ENCODE measurements at places on chromosomes 4 and X.

DNA sequence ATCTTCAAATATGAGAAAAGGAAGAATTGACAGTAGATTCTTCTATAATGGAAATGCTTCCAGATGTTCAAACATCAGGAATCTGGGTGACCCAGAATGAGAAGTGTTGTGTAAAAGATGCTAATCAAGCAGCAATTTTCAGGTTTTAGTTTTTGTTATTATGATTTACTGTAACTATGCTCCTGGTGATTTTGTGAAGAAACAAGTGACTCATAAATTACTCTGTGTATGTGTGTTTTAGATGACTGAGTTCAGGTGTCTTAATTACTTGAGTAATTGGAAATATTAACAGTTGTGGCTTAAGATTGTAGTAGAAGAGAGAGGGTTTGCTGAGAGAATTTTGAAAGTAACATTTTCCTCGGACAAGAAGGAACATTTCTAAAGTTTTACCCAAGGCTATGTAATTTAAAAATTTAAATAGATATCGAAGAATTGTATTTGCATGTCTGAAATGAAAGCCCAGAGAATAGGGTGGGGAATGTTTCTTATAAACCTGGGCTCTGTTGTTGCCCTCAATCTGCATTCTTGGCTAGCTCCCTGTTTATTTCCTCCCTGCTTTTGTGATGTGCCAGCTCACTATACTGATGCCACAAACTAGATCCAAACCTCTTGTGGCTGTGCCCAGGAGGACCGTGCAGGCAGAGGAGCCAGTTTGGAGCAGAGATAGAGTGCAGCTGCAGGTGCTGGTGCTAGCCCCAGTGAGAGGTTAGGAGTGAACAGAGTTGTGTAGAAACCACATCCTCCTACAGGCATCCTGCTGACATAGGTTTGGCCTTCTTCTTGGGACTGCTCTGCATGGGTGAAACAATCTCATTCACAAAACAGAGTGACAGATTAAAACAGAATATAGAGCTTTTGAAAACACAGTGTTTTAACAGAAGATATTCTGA is 25.4 kb upstream of the TNIP3 start:
- no peak for DNase-seq

GRCh38 chr4:181646864-181647263 is 596.3 kb upstream of the TENM3 start:
- DNase-seq = no peak

DNA sequence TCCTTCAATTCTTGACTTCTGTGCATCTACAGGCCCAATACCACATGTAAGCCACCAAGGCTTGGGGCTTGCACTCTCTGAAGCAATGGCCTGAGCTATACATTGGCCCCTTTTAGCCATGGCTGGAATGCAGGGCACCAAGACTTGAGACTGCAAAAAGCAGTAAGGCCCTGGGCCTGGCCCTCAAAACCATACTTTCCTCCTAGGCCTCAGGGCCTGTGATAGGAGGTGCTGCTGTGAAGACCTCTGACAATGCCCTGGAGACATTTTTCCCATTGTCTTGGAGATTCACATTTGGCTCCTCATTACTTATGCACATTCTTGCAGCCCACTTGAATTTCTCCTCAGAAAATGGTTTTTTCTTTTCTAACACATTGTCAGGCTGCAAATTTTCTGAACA is 68.5 kb upstream of the FSTL5 start:
- DNase-seq = no peak

DNA sequence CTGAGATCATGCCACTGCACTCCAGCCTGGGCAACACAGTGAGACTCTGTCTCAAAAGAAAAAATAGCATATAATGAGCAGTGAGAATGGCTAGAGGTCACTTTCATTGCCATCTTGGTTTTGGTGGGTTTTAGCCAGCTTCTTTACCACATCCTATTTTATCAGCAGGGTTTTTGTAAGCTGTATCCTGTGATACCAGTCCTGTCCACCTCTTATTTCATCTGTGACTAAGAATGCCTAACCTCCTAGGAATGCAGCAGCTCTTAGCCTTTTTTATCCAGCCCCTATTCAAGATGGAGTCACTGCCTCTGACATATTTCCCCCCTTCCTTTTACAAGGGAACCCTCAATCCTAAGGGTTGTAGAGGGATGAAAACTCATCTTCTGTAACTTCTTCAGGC is 26.1 kb upstream of the IGFBP7 start:
- DNase-seq = no peak

DNA sequence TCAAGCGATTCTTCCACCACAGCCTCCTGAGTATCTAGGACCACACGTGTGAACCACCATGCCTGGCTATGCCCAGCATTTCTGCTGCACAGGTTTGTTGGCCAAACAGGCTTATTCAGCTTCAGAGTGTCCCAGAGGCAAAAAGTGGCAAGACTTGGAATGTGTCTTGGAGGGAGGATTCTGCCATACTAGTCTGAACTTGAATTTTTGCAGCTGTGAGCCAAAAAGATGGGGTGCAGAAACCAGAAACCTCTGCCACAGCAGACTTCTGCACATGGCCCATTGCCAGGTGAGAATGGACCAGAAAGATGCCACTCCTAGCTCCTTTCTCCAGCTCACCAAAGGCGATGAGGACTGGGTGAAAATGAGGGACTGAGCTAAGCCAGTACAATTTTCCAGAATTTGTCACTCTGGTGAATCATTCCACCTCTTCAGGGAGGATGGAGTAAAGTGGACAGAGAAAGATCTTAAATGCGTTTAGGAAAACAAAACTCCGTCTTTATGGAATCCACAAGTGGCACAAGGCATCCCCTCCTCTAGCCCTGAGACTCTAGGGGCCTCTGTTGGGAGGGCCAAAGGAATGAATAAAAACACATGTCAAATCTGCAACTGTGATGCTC is 369.1 kb upstream of the CLNK start:
- no peak for DNase-seq

GRCh38 chr4:145533001-145533400 is 51.3 kb downstream of the SMAD1 start:
- no peak for DNase-seq

GRCh38 chrX:155876704-155877103 is 4.4 kb upstream of the VAMP7 start:
- DNase-seq = no peak

Data from cortex of kidney (tissue), 1 donor.